ENCODE measurements at places on chromosomes 11 and 22.

DNA sequence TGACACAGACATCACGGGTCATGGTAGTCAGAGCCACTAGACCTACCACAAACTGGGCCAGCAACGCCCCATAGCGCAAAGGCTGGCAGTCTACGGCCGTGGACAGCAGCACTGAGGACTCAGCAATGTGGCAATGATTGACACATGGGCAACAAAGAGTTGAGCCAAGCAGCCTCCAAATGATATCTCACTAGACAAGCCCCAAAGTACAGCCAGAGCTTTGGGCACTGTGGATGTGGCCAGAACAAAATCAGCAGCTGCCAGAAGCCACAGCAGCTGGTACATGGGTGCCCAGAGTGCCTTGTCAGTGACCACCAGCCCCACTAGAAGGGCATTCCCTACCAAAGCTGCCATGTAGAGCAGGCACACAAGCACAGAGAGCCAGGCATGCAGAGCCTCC is 11.2 kb upstream of the UBQLNL start:
- DNase-seq = no peak

DNA sequence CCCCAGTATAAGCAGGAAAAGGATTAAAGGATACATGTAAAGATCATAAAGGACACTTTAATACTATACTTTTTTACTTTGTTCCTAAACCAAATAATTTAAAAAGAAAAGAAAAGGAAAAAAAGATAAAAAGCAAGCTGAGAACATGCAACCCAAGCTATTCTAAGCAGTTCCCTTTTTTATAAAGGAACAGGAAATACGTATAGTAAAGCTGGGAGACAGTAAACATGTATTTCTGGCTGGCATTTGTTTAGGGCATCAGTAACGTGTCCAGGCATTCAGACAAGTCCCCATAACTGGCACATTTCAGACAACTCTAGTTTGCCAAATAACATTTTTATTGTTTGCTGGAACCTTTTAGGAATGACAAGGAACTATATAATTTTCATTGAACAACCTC is 24.9 kb downstream of the BCO2 start:
- no peak for DNase-seq

- peak; percentile 52 for DNase-seq
Observed at GRCh38 chr22:22959147-22959827, 71.7 kb downstream of the IGLL5 start.

- no peak for DNase-seq
Observed at GRCh38 chr11:112871909-112872500, 89.2 kb upstream of the NCAM1 start.

DNA sequence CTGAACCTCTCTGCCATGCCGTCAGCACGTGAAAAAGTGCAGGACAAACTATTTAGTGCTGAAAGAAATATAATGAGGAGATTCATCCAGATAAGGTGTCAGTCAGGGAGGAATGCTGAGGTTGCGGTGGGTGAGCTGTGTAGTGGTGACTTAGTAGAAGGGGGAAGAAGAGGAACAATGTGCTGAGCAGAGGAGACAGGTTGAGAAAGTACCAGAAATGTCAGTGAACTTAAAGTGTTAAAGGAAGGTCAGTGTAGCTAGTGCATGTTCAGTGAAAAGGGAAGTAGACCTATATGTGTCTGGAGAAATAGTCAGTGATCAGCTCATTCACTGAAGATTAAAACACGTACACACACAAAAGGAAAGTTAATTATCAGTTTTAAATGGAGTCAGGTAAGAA is 237.6 kb upstream of the CCDC179 start:
- DNase-seq = no peak

DNA sequence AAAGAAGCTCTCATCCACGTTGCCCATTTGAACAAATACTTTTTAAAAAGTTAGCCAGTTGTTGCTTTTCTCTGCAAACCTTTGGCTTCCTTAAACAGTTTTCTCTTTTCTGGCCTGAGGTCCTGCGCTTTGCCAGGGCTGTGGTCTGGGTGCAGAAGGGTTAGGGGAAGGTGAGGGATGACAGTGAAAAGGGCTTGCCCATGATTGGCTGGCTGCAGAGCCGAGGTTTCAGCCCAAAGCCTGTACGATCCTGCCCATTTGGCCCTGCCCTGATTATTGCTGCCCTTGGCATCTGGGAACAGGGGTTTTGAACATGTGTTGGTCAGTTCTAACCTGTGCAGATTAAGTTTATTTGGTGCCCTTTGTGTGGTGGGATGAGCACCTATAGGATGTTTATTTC is 1.5 kb downstream of the INCENP start:
- DNase-seq = no peak

DNA sequence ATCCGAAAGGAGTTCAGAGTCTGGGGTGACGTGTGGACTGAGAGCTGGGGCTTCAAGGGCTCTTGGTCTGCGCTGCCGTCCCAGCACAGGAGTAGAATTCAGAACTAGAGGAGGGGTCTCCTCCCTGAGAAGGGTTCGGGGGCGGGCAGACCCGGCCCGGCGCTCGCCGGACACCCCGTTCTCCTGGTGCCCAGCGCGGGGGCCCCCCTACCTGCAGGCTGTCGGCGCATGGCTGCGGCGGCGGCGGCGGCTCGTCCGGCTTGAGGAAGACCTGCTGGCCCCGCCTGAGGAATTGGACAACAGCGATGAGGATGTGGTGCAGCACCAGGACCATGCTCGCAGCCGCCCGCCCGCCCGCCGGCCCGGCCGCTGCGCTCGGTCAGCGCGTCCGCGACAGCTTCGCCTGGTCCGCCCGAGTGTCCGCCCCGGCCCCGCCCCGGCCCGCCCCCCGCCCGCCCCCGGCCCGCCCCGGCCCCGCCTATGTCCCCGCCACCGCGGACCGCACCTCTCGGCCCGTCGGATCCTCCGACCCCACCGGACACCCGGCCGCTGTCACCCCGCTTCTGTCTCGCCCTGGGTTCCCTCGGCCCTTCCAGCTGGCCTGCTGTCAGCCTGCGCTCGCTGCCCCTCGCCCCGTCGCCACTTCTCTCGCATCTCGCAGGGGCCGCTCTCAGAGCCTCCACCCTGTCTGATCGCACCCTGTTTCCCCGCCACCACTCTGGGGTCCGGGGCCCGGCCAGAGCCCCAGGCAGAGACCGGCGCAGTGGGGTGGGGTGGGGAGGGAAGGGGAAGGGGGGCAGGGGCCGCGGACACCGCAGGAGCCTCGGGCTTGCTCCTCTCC is 32.0 kb downstream of the PDE2A start:
- no peak for DNase-seq

GRCh38 chr22:17638182-17638431 is 450 bp upstream of the BCL2L13 start:
- DNase-seq = no peak

DNA sequence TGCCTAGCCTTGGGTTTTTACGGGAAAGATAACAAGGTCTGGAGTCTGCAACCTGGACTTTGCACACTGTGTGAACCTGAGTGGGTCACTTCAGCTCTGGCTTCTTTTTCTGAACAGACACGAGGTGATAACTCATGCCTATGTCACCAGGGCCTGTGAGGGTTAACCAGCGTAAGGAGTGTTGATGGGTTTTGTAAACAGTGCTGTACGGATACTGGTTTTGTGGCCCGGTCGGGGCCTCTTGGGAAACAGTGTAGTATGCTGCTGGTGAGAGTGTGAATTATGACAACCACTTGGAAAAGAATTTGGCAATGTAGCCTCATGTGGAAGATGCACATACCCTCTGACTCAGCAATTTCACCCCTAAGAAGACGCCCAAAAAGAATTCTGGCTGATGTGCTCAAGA is 266.8 kb downstream of the MN1 start:
- DNase-seq = no peak

DNA sequence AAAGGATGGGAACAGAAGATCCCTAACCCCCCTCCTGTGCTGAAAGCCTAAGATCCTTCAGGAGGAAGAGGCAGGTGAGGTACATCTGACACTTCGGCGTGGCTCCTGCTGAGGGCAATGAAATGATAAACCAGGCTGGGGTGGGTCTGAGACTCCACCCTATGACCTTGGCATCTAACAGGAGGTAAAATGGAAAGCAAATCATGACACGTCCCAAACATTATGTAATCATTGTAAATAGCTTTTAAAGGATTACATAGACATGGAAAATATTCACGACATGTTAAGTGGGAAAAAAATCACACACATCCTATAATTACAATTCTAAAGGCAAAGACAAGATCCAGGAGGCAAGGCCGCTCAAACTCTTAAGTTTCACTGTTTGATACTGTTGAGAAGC is 70.5 kb downstream of the LINC01488 start:
- DNase-seq = no peak

DNA sequence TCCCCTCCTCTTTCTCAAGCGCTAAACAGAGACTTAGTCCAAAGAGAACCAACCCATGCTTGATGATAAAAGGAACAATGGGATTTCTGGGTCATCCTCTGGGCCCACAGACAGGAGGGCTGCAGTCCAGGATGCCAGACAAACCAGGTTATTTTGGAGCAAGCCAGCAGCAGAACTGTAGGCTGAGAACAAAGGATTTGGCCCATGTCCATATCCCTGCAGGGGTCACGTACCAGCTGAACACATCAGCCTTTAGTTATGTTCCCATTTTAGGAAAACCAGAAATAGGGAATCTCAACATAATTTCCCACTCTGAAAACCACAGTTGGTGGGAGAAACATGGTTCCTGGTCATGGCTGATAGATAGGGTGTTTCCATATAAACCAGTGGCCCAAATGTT is 533.6 kb upstream of the CADM1 start:
- DNase-seq = no peak

GRCh38 chr11:2327032-2327431 is 25.2 kb downstream of the TSPAN32 start:
- DNase-seq = no peak

GRCh38 chr22:23255506-23256170 is 75.3 kb downstream of the BCR start:
- no peak for DNase-seq

- DNase-seq = no peak
Observed at GRCh38 chr22:20852503-20852902, 6.1 kb downstream of the PI4KA start.

- DNase-seq = no peak
Observed at GRCh38 chr11:57432714-57433163, 5.8 kb upstream of the SLC43A3 start.

GRCh38 chr11:3609416-3610265 is 32.2 kb downstream of the ART5 start:
- DNase-seq = peak; percentile 16

DNA sequence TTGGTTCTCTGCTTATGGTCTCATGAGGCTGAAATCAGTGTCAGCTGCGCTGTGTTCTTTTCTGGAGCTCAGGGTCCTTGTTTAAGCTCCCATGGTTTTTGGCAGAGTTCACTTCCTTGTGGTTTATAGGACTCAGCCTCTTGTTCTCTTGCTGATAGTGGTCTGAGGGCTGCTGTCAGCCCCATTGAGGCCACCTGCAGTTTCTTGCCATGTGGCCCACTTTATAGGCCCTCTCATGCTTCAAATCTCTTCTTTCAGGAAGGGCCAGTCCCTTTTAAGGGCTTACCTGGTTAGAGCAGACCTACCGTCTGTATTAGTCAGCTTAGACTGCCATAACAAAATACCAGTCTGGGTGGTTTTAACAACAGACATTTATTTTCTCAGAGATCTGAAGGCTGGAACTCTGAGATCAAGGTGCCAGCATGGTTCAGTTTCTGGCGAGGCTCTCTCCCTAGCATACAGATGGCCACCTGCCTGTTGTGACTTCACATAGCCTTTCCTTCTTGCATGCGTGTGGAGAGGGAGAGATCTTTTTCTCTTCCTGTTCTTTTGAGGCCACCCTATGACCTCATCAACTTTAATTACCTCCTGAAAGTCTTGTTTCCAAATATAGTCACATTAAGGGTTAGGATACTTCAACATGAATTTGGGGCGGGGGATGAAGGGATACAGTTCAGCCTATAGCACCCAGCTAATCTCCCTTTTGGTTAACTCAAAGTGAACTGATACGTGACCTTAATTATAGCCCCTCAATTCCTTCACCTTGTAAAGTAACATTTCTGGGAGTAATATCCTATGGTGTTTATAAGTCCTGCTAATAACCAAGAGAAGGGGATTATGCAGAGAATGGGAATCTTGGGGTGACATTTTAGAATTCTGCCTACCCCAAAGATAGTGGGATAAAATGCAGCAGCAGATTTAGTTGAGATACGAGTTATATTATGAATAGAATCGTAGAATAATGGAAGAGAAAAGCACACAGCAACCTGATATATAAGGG is 131.8 kb downstream of the UVRAG start:
- no peak for DNase-seq

DNA sequence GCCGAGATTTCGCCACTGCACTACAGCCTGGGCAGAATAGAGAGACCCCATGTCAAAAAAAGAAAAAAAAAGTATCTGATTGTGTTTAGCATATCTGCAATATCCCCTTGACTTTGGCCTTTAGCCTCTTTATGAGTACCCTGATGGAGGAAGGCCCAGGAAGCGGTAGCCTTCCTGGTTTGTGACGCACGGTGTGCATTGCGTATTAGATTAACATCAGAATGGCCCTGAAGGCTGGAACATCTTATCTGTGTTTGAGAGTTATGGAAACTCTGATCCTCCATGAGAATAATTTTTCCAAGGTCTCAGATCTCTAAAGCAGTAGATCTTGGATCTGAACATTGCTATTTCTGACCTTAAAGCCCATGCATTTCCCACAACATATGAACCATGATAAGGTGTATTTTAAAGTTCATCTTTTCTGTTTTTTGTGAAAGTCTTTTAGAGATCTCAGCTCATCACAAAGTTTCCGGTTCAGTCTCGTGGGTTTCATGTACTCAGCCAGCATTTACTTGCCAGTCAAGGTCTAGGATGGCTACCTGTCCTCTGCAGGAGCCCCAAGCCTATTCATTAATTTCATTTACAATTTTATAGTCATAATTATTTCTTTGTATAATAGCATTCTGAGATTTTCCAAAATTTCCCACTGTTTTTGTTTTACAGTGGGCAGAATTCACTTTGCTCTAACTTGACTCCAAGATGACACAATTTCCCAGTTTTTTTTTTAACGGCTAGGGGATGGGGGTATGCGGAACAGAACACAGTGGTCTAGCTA is 605 bp upstream of the FDX1 start:
- no peak for DNase-seq

GRCh38 chr11:57116654-57117053 is 65.1 kb upstream of the LRRC55 start:
- DNase-seq = no peak

GRCh38 chr11:27807596-27807995 is 107.3 kb upstream of the BDNF start:
- DNase-seq = no peak

GRCh38 chr11:92687724-92688123 is 281.7 kb upstream of the MTNR1B start:
- DNase-seq = no peak

GRCh38 chr11:93348930-93349329 is 18.4 kb downstream of the DEUP1 start:
- DNase-seq = no peak

GRCh38 chr11:29373725-29374124 is 643.1 kb downstream of the KCNA4 start:
- DNase-seq = no peak

DNA sequence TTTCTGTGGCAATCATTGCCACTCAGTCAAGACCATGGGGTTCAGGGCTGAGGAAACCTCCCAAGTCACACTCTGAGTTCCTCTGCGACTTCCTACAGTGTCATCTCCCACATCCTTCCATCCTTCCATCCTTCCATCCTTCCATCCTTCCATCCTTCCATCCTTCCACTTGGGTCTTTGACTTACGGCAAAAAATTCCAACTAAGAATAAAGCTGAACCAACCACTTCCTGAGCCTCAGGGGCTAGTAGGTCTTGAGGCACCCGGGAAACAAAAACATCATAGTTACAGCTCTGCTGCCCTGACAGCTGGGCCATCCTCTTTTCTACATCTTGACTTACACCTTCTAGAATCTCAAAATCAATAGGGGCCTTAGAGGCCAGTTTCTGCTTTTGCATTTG is 32.1 kb downstream of the EHF start:
- no peak for DNase-seq

- no peak for DNase-seq
Observed at GRCh38 chr11:123299721-123300120, 104.7 kb upstream of the CLMP start.

Data from stimulated activated CD4-positive, alpha-beta T cell treated with anti-CD3 and anti-CD28 coated beads, Interleukin-2, amount 100 ng/mL, for 4 hours (primary cell).